ENCODE measurements at places on chromosomes 11 and 22. TPM values are rescaled to one million over a fixed set of nuclear protein-coding genes. Genes with fewer than 3 reads are reported as not detected.
A peak's percentile ranks its signal among the peaks of the same experiment; 100 is the strongest.

DNA sequence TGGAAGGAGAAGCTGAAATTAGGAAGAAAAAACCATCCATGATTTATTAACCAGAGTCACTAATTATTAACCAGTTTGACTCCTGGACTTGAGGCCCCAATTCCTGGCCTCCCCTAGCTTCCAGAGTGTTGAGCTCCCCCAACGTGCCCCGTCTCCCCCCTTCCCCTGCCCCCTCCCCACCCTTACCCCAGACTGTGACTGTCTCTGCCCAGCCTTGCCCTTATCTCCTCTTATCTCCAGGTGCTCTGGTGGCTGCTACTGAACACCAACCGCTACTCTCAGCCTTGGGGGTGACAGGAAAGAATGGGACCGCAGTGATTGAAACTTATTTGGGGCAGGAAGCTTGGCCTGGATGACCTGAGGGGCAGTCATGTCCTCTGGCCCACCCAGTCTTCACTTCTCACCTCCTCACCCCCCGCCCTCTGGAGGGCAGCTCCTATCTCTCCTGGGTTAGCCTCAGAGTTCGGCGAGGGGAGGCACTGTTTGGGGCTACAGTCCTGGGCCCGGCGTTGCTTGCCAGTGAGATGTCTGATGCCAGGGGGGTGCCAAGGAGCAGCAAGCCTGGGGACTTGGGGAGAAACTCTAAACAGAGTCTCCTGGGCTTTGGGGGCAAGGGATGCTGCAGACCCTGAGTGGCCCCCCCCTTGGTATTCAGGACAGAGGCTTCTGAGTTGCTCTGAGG, 15.5 kb downstream of the NECTIN1 start:
- no peaks in the 10 kb centered on the region for H3K36me3 ChIP-seq
- DNase-seq, result no peak
- H3K27ac ChIP-seq, result no peak overlapping the region

DNA sequence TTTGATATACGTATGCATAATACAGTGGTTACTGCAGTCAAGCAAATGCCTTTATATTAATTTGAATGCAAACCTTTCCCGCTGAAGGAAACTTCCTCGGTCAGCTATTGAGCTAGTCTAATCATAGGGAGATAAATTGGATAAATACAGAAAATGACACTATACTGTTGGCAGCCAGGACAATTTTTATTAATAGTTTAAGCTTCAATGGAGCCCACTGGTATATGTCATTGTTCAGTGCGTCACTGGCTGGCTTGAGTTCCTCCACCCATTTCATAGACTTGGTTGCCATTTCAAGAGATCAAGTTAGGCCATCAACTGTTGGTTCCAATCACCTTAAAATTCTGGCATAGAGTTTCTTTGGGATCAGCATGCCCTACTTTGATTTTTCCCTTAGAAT, 32.5 kb upstream of the DNAJB7 start:
- no peaks in the 10 kb centered on the region for H3K36me3 ChIP-seq
- DNase-seq, result no peak

DNA sequence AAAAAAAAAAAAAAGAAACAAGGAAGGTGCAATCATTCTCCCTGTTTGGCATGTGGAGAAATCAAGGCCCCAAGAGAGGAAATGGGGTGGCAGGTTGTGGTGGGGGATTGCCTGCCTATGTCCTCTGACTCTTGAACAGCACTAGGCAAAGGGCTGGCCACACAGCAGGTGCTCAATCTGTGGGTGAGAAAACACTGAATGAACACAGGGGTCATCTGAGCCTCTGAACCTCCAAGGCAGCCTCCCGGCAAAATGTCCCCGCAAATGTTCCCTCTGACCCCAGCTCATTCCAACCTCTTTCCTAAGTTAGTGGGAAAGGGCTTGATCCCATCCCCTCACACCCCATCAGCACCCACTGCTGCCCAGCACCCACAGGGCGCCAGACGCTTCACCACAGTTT, 4.6 kb downstream of the PLA2G6 start:
- no peaks in the 10 kb centered on the region for H3K27me3 ChIP-seq
- H3K4me3 ChIP-seq, result no peak overlapping the region
- no peaks in the 10 kb centered on the region for H3K36me3 ChIP-seq
- H3K27ac ChIP-seq, result peak overlapping the region; percentile 3

GRCh38 chr11:46724088-46724487, 5.1 kb downstream of the F2 start:
- H3K36me3 ChIP-seq, result no peaks in the 10 kb centered on the region
- DNase-seq, result no peak
- no peaks in the 10 kb centered on the region for H3K27me3 ChIP-seq
- H3K27ac ChIP-seq, result no peak overlapping the region

DNA sequence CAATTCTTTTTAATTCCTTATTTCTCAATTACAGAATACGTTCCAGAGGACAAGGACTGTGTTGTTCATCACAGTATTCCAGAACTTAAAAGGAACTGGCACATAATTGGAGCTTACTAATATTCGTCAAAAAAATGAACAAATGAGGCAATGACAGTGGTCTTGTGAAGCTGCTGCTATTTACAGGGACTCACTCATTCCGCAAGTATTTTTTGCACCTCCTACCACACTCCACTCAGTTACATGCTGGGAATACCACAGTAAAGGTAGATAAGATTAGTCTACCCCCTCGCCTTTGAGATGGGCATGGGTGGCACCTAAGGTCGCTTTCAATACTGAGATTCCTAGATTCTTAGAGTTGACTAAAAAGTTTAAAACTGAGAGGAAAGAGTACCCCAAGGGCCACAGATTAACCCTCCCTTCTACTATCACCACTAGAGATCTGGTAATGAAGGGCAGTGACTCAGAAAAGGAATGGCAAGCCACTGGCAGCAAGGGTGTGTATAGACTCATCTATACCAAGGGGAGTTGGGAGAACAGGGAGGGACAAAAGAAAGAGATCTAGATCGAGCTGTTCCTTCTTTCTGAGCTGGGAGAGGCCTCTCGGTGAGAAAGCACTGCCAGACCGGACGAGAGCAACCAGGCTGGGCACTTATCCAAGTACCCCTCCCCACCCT, 85.0 kb downstream of the RPL27A start:
- DNase-seq, result no peak
- H3K36me3 ChIP-seq, result no peaks in the 10 kb centered on the region
- H3K27ac ChIP-seq, result peak overlapping the region; percentile 82
- no peak overlapping the region for H3K4me3 ChIP-seq
- H3K27me3 ChIP-seq, result no peaks in the 10 kb centered on the region

SERHL2 gene
- total RNA-seq, result 4.4 TPM

GRCh38 chr11:70778883-70779282, 380.6 kb downstream of the CTTN start:
- no peaks in the 10 kb centered on the region for H3K36me3 ChIP-seq
- no peak overlapping the region for H3K27ac ChIP-seq
- DNase-seq, result no peak
- H3K27me3 ChIP-seq, result no peaks in the 10 kb centered on the region

DNA sequence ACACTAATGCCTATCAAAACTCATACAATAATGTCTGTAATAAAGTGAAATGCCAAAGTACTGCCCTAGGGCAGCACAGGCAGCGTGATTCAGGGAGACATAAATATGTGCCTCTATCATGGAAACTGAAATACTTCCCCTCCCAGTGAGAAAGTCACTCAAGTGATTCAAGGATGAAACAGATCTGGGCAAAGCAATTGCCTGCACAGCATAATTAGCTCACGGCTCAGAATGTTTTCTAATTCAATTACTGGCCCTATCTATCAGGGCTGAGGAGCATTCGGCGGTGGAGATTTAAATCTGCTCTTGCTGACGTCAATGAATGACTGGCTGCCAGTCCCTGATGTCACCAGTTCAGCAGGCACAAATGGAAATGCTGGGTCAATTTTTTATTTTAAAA, 27.7 kb upstream of the PPP2R1B start:
- no peaks in the 10 kb centered on the region for H3K36me3 ChIP-seq
- H3K27ac ChIP-seq, result no peak overlapping the region

KCNA4 gene
- not detected for total RNA-seq

KCNJ4 gene
- 0.21 TPM for total RNA-seq

GRCh38 chr11:124662106-124662505, 11.4 kb downstream of the SIAE start:
- DNase-seq, result no peak
- no peaks in the 10 kb centered on the region for H3K4me1 ChIP-seq
- no peaks in the 10 kb centered on the region for H3K36me3 ChIP-seq

DNA sequence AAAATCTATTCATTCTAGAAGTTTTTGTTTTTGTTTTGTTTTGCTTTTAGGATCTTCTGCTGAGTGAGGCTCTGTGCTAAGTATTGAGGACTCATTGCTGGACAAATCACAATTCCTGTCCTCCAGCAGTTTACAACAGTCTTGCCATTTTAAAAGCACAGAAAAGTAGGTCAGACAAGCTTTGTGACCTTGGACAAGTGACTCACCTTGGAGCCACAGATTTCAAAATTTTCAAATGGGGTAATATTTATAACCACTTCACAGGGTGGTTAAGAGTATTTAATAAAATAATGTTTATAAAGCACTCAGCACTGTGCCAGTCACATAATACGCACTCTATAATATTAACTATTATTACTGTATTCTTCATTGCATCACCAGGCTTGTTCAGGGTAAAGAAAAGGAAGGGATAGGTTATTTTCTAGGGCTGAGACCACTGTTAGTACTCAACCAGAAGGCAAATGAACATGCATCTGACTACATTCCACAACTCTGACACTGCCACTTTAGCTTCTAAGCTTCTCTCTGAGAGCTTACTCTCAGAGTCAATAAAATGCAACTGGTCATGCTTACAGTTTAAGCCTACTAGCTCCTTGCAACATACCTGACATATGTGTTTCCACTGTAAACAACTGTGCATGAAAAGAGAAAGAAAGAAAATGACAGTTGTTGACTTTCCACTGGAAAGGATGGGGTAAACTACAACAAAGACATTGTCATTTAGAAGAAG, 63.2 kb upstream of the FIBIN start:
- no peak for DNase-seq
- H3K36me3 ChIP-seq, result no peaks in the 10 kb centered on the region
- no peak overlapping the region for H3K27ac ChIP-seq
- no peaks in the 10 kb centered on the region for H3K4me1 ChIP-seq
- H3K4me3 ChIP-seq, result no peak overlapping the region

- DNase-seq, result no peak
- peaks cover 28% of the 10 kb centered on the region for H3K4me1 ChIP-seq
- no peaks in the 10 kb centered on the region for H3K36me3 ChIP-seq
- H3K4me3 ChIP-seq, result no peak overlapping the region
- H3K27ac ChIP-seq, result peak overlapping the region; percentile 93
- H3K27me3 ChIP-seq, result no peaks in the 10 kb centered on the region
These were observed 108.3 kb upstream of the SESN3 start for GRCh38 chr11:95339086-95339901.

All from uterus (tissue), 4 donors.